Midbrain (tissue), 1 donor: ENCODE measurements at places on chromosomes 11 and 22.

GRCh38 chr11:7603031-7603781 lies 70.1 kb downstream of the CYB5R2 start:
- no peak for DNase-seq

DNA sequence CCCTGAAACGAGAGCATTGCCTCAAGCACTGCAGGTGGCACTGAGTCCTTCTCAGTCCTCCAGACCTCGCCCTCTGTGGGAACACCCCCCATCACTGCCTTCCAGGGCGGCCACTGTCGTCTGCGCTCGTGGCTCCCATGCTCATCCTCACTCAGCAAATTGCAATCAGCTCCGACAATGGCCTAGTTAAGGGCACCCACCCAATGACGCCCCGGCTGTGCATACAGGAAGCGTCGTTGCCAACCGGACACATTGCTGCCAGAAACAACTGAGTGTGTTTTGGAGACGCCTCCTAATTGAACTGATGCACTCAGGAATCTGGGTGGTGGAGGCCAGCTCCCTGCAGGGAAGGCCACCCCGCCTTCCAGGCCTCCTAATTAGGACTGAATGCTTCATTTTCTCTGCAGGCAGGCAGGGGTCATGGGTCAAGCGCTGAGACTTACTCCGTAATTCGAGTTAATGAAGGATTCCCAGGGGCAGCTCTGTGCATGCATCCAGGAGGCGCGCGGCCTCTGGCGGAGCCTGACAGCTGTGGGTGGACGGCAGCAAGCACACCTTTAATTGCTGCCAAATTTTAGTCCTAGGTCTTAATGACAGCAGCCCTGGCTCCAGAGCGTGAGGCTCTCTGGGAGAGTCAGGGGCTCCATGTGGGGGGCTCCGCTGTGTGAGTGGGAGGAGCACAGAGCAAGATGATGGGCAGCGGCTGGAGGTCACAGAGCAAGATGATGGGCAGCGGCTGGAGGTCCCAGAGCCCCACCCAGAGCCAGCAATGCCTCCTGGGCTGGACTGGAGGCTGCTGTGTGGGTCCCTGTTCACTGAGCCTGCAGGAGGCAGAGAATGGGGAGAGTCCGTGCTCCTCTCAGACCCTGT lies 199.0 kb downstream of the BRD1 start:
- no peak for DNase-seq

DNA sequence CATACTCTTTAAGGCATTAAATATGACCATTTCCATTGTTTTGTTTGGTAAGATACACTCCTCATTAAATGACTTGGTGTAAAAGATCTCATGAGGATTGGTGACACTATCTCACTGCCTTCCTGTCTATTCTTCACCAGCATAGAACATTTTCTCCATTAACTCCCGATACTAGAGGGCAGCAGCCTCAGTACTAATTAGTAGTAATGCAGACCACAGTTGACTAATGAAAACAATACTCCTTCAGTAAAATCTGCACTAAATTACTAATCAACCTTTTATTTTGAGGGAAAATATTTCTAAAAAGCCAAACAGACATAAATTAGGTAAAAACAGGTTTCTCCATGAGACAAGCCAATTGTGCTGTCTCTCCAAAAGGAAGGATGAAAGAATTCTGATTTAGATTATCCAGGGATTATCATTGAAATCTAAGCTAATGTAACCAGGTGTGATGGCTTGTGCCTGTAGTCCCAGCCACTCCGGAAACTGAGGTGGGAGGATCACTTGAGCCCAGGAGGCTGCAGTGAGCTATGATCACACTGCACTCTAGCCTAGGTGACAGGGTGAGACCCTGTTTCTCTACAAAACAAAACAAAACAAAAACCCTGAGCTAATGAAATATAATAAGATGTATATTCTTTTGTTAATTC lies 9.4 kb downstream of the PGM2L1 start:
- peak; percentile 84 for DNase-seq

GRCh38 chr11:116553482-116553881 lies 219.3 kb downstream of the BUD13 start:
- no peak for DNase-seq

DNA sequence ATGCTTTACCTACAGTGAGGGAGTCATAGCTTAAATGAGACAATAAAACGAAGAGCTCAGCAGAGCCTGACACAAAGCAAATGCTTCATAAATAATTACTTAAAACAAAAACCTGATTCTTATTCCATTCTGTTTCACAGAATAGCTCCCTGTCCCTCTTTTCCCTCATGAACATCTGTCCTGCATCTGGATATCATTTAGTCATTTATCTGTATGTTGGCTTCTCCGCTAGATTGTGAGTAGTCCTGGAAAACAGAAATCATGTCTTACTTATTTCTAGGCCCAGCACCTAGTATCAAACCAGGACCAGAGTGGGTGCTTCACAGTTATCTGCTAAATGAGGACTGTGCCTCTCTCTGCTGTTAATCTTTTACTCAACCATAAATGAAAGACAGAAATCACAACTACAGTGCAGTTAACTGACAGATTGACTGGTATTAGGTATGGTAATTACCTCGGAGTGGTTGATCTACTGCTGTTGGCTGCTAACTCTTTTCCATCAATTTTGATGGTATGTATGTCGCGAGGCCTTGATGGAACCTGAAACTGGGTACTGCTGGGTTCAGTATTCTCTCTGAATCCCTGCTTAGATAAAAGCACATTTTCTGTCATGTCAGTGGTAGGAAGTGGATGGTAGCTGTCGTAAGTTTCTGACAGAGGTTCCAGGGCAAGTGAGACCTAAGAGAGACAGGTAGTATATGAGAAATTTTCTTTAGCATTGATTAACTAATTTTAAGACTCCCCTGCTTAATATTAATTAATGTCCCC lies 31.5 kb downstream of the C2CD3 start:
- DNase-seq, result no peak

- no peak for DNase-seq
These were observed 31.2 kb downstream of the KCNJ4 start for GRCh38 chr22:38423512-38424503.

DNA sequence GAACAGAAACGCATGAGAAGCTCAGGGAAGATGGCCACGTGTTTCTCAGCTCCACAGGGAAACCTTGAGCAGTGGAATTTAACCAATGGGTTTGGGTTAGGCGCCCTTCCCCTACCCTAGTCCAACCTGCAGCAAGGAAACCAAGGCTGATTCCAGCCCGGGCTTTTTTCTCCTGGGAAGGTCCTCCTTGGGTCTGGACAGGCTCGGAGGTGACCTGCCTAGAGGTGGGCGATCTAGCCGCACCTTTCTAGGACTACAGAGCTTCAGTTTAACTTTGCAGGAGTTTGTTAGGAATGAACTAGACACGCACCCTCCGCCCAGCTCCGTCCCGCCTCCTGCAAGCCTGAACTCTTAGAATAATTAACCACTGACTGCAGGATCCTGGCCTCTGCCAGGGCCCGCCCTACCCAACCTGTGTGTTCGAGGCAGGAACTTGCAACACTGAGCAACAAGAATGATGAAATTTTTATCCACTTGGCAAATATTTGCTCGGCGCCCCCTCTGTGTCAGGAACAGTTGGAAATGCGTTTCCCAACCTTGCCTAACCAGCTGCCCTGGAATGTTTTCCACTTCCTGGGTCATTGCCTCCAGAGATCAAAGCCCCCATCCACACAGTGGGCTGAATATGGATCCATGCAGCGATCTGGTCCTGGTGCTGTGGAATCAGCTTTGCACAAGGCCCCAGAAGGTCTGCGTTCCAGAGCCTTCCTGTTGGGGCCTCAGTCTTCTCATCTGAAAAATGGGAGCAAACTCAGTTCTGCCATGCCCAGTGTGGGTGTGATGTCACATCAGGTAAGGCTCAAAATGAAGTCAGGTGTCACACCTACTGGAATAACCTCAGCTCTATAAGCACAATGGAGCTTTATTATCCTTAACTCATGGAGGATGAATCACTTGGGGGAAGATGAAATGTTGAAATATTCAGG lies 13.3 kb downstream of the MPST start:
- no peak for DNase-seq

DNA sequence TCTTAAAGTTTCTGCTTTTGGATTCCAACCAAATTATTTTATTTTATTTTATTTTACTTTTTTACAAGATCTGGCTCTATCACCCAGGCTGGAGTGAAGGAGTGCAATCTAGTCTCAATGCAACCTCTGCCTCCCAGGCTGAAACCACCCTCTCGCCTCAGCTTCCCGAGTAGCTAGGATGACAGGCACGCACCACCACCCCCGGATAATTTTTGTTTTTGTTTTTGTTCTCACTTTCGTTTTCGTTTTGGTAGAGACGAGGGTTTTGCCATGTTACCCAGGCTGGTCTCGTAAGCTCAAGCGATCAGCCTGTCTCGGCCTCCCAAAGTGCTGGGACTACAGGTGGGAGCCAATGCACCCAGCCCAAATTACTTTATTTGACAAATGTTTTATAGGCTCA lies 219.8 kb downstream of the ETS1 start:
- DNase-seq, result no peak

- DNase-seq, result no peak
These were observed 59.6 kb downstream of the FAR1 start for GRCh38 chr11:13728076-13728475.

DNA sequence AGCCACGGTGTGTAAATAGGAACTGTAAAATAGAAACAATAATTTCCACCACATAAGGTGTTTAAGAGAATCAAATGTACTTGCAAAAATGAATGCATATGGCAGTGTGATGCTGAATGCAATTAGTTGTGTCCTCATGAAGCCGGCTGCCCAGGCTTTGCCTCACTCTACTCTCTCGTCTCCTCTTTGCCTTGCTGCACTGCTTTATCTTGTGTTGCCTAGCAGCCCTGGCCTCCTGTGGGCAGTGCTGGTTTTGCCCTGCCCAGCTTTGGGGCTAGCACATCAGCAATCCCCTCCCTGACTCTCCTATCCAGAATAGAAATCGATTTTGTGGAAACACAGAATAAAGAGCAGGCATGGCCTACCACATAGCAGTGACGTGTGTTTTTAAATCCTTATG lies 30.0 kb downstream of the LRRC32 start:
- no peak for DNase-seq

DNA sequence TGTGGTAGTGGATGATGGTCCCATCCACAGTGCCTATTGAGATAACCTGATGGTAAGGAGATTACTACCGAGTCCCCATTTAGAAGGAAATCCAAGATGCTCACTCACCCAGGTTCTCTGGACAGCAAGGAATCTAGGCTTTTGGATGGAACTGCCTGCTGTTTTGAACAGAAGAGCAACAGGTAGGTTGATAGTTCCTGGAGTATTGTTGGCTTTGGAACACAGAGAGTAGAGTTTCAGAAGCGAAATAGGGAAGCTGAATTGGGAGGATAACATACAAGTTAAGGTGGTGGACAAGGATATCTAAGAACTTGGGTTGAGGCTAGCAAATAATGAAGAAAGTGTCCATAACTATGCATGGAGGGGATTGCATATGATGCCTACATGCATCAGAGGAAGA lies 27.6 kb downstream of the SLC22A6 start:
- no peak for DNase-seq

DNA sequence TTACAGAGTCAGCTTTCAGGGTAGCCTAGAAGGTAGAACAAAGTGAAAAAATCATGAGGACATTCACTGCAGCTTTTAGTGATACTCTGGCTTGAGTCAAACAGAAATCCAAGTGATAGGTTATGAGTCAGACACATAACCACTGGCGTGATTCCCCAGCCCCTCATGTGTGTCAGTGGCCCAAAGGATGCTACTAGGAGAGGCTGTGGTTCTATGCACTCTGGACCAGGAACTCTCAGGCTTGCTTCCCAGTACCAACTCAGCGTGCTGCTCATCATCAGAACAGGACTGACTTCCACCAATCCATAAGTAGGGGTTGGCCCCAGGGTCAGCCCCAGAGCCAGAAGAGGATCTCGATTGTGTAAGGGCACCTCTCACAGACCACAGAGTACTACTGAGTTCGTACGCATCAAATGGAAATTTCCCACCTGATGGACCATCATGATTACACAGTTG lies 116.8 kb downstream of the MED15 start:
- no peak for DNase-seq

DNA sequence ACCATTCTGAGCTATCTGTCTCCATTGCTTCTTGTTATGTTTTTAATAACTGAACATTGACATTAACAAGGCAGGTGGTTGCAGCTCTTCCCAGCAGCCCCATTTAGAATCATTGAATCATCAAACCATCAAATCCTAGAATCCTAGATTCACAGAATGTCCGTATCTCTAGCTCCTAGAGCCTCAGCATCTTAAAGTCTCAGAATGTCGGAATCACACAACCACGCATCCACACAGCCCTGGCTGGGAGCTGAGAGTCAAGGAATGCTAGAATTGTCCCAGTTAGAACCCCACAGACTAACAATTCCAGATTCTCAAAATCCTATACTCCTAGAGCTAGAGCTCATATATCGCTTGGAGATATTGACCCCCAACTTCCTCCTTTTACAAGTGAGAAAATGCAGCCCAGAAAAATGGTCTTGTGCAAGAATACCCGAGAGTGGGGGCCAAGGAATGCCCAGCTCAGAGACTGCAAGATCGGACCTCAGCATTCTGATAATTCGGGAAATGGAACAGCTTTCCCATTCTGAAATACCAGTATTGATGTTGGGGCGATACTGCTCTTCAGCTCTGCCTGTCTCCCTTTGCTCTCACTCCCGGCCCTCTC lies 38.8 kb downstream of the PDE2A start:
- DNase-seq, result no peak

DNA sequence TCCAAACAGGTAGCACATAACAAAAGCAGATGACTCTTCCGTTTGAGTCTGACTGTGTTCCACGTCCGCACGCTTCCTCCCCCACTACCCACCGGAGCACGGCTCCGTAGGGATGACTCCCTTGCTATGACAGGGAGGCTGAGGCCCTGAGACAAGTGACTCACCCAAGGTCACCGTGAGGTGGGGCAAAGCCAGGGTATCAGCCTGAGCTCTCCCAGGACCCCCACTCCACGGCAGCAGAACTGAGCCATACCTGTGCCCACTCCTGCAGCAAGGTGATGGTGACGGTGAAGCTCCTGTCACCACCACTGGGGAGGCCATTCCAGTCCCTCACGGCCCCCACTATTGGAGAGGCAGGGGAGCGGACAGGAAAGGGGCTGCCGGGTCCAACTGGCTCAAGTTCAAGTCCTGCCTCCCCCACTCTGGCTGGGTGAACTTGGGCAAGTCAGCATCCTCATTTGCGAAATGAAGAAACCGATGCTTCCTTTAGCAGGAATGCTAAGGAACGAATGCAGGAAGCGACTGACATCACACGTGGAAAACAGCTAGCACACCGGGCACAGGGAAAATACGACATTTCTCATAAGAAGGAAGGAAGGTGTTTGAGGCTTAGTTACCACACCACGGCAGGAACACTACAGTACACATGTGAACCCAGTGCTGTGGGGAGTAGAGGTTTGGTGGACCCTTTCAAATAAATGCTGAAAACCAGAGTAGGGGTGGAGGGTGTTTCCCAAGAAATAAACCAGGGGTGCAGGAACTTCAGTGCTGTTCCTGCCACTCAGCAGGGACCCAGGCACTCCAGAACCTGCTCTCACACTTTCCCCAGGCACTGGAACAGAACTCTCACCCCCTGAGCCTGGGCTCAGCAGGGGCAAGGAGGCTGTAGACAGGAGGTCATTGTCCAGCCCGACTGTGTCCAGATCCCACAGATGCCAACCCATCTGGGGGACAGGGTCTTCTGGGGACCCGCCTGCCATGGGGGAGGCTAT lies 32.4 kb upstream of the CBX7 start:
- no peak for DNase-seq
